ENCODE measurements at places on chromosomes 4 and X.

- peak; percentile 64 for DNase-seq
These were observed 9.8 kb upstream of the ATP2B3 start for GRCh38 chrX:153507484-153508178.

GRCh38 chr4:2305766-2306501, 44.0 kb upstream of the MXD4 start:
- no peak for DNase-seq

- DNase-seq = no peak
These were observed 139.7 kb downstream of the TSPAN5 start for GRCh38 chr4:98518559-98519267.

DNA sequence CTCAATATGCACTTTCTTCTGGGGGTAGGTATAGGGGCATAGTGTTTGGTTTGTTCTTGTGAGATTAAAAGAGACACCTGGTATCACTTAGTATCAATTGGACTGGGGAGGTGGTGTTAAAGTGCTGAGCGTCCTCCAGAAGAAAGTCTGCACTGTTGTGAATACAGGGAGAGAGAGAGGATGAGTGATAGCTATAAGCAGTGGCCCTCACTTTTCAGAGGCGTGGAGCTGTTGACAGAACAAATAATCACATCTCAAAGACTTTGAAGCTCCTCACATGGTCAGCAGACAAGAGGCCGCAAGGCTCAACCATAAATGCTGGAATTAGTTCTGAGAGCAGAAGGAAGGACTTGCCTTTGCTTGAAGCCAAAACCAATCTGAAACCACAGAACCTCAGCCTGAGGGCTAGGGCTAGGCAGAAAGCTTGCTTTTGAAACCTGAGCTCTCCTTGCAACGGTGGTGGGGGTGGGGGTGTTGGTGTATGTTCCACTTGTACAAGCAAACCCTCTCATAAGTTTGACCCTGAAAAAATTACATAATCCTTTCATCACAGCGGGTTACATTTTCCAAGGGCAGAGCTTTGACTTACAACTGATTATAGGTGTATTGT, 123.2 kb upstream of the SCML1 start:
- no peak for DNase-seq

GRCh38 chr4:80183250-80184052, 13.9 kb upstream of the PRDM8 start:
- DNase-seq = no peak

Measured in stimulated activated CD4-positive, alpha-beta T cell treated with anti-CD3 and anti-CD28 coated beads, Interleukin-15, amount 100 ng/mL, for 48 hours (primary cell).